Fibroblast of skin of back (primary cell): ENCODE measurements at places on chromosomes 5 and 9.

DNA sequence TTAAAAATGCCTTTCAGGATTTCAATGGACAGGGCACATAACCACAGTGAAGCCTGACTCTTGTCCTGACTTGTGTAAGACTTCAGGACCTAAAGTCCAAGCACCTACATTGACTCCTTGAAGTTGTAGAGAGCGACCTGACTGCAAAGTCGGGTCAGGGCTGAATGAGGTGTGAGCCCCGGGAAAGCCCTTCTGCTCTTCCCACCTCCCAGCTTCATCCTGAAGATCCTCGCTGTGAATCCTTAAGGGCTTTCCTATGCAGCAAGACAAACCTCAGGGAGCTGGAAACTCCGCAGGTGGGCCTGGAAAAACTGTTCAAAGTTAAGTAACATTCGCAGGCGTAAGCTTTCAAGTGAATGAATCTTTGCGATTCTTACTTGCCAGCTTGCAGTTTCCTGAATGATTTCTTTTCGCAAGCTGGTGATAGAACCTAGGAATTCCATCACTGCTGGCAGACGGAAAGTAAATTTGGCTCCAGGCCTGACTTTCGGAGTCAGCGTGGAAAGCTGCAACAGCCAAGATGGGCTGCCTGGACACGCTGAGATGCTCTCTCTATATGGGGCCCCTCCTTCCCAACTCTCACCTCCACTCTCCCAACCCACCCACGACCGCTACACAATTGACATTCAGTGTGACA is 10.9 kb downstream of the SEMA5A start:
- DNase-seq: no peak

DNA sequence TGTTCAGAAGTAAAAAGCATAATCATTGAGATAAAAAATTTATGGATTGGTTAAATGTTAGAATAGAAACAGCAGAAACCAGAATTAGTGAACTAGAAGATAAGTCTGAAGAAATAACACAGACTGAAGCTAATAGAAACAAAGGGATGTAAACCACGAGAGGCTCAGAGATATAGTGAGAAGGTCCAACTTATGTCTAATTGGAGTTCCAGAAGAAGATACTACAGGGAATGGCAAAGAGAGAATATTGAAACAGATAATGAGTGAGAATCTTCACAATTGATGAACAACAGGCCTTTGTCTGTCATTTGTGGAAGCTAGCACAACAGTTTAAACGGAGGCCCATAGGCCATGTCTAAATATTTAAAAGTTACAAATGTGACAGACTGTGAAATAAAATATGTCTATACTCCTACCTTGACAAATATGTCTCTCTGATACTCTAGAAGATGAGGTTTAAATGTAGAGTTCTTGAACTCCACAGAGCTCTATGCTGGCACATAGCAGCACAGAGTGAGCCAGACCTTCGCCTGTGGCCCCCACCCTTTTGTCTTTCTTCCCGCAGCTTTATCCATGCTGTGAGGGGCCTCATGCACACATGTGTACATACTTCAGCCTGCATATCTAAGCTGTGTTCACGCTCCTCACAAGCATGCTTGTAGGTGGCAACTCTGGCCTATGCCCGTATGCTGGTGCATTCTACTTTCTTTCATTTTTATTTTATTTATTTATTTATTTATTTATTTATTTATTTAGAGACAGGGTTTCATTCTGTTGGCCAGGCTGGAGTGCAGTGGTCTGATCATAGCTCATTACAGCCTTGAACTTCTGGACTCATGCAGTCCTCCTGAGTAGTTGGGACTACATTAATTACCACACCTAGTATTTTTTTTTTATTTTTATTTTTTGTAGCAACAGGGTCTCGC is 45.0 kb upstream of the ABL1 start:
- no peak for DNase-seq

DNA sequence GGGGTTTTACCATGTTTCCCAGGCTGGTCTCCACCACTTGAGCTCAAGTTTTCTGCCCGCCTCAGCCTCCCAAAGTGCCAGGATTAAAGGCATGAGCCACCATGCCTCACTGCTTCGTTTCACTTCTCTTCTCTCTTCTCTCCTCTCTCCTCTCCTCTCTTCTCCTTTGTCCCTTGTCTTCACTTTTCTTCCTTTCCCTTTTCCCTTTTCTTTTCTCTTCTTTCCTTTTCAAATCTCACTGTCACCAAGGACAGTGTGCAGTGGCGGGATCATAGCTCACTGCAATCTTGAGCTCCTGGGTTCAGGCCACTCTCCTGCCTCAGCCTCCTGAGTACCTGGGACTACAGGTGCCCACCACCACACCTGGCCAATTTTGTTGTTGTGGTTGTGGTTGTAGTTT is 49.5 kb downstream of the SLF1 start:
- DNase-seq: no peak

DNA sequence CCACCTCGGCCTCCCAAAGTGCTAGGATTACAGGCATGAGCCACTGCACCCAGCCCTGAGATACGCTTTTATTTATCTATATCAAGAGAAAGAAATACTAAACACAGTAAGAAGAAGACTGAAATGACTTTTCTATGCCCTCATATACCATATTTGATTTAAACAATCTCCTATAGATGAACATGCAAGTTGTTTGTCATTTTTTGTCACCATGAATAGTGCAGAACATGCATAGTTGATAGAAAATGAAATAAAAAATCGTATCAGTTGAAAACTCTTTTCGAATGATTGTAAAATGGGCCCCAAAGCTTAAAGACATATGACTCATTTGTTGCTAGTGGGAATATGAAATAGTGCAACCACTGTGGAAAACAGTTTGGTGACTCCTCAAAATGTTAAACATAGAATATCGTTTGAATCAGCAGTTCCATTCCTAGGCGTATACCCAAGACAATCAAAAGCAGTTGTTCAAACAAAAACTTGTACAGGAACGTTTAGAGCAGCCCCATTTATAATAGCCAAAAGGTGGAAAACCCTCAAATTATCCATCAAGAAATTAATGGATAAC is 61.4 kb upstream of the ANKH start:
- DNase-seq: peak; percentile 23

- DNase-seq: no peak
Measured at GRCh38 chr5:62000646-62001045, 305.4 kb upstream of the KIF2A start.

DNA sequence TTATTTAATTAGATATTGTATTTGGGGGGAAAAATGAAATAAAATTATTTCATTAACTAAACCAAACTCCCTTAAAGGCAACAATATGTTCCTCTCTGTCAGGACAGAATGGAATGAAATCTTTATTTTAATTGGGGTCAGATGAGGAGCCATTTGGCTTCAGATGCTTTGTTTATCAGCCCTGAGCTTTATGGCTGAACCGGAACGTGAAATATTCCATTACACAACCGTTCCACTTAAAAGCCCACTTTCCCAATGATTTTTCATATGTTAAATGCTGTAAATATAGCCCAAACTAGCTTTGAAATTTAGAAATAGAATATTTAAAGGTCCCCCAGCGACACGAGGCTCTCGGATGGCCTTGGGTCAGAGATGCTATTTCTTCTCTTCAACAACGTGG is 149.5 kb downstream of the CRB2 start:
- no peak for DNase-seq

DNA sequence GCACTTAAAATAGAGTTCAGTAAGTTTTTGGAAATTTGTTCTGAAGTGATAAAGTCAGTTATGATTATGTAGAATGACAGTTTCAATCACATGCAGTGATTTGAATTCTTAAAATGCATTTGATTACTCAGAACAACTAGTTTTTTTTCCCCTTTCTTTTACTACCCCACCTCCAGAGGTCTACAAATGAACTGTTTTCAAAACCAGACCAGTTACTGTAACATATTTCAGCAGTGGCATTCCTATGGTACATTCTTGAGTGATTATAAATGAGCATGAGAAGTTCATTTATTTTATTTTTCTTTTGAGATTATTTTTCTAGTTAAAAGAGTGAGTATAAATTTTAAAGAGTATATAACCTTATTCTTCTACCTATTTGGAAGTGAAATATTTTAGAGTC is 71.6 kb downstream of the NNT start:
- DNase-seq: peak; percentile 66

DNA sequence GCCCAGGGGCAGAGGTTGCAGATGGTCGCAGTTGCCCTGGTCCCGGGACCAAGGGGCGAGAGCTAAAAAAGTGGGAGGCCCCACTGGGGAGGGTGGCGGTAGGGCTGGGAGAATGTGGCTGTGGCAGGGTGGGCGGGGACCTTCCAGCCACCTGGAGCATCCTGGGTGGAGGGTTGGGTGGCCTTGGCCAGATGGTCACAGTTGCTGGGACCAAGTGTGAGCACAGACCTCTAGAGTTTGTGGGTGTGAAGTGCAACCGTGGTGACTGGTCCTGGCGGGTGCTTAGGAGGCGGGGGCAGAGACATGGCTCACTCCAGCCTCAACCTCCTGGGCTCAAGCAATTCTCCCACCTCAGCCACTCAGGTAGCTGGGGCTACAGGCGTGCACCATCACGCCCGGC is 5.7 kb upstream of the TRAF2 start:
- no peak for DNase-seq

DNA sequence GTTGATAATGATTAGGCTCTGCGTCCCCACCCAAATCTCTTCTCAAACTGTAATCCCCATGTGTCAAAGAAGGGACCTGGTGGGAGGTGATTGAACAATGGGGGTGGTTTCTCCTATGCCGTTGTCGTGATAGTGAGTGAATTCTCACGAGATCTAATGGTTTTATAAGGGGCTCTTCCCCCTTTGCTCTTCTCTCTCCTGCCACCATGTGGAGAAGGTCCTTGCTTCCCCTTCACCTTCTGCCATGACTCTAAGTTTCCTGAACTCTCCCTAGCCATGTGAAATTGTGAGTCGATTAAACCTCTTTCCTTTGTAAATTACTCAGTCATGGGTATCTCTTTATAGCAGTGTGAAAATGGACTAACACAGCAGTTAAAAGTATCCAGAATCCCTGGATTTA is 715.2 kb upstream of the DMAC1 start:
- no peak for DNase-seq

DNA sequence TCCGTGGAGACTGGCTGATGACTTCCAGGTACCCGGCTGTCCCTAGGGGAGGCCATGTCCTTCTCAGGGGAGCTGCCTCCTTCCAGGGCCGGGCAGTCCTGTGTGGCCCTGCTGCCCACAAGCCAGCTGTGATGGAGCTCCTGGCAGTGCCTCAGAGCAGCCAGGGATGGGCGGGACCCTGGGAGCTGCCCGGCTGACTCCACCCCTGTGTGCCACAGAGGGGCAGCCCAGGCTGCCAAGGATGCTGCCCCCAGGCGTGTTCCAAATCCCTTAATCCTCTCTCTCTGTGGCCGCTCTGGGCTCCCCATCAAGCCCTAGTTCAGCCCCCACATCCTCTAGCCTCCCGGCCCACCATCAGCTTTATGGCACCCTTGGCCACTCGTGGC is 7.0 kb upstream of the SCGB3A1 start:
- DNase-seq: no peak

GRCh38 chr9:91047993-91048607 is 246.5 kb downstream of the SYK start:
- peak; percentile 91 for DNase-seq

- DNase-seq: no peak
Measured at GRCh38 chr5:95543017-95543705, 11.6 kb downstream of the SKIC3 start.

- no peak for DNase-seq
Measured at GRCh38 chr9:5510989-5511388, 658 bp downstream of the PDCD1LG2 start.

DNA sequence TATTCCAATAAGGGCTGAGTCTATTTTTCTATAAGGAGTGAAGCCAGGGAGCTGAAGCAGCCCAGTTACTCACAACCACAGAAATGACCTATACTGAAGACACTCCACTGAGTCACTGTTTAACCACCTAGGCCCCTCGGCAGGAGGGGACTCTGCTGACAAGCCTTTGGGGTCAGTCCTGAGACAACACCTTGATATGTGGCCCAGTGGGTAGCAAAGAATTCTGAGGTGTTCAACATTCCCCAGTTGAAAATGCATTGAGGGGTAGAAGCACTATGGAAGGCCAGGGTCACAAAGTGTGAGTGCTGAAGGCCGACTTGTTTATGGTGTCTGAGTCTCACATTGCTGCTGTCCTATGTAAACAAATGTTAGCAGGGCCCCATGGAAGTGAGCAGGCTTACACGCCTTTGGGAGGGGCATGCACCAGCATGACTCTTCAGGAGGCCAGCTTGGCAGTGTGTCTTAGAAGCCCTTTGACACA is 112.6 kb upstream of the NFIL3 start:
- peak; percentile 74 for DNase-seq

DNA sequence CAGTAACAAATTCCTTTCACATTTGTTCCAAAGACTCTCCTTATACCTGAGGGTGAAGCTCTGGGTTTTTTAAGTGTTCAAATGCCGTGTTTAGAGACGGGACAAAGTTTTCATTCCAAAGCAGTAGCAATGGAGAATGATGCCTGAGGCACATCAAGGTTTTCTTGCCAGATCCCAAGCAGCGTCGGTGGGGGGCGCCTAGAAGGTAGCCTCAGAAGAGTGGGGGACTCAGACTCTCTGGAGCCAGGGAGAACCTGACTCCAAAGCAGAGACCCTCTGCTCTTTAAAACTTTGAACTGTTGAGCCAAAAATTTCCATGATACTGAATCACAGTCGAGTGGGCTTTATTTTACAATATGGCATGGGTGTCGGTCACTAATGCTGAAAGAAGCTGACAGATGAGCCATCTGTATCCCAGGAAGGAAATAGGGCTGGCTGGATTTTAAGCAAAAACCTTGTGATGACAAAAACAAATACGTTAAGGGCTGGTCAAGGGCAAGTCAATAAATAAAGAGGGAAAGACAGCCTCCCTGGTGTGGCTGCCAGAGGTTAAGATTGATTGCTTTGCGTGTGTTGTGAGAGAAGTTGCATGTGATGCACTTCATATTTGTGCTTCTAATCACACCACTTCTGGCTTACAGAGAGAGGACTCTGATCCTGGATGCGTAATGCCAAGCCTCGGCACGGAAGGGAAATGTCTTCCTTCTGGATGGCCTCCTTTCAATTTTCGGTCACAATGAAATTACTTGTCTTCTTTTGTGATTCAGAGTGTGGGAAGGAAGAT is 161.1 kb upstream of the EFNA5 start:
- peak; percentile 48 for DNase-seq

GRCh38 chr5:117769877-117770276 is 1195.3 kb upstream of the SEMA6A start:
- no peak for DNase-seq

DNA sequence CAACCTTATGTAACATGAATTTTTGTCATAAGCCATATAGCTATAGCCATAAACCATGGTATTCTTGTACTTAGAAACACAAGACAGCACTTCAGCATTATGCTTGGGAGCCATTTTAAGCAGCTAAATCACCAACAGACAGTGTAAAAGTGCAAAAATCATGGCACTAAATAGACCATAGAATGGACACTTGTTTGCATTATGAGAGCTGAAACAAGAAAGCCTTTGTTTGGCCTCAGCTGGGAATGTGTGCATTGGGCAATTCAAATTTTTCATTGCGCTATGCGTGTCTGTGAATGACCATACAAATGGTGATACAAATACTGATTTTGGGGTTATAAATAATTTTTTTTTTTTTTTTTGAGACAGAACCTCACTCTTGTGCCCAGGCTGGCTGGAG is 23.7 kb downstream of the KDM4C start:
- DNase-seq: no peak

DNA sequence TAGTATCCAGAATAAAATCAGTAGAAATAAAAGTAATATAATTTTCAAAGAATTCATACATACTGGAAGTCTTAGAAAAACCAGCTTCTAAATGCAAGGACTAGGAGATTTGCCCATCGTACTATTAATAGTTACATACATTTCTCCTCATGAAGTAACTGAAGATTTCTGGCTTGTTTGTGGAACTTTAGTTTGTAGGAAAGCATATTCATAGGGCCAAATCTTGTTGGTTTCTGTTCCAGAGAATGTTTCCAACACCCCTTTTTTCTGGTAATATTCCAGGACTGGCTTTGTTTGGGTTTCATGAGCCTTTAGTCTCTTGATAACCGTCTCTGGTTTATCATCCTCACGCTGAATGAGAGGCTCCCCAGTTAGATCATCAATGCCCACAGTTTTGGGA is 66.3 kb upstream of the TJP2 start:
- no peak for DNase-seq
